Iris pigment epithelial cell (primary cell): ENCODE measurements at places on chromosomes 1 and 21.
A peak's percentile ranks its signal among the peaks of the same experiment; 100 is the strongest.

DNA sequence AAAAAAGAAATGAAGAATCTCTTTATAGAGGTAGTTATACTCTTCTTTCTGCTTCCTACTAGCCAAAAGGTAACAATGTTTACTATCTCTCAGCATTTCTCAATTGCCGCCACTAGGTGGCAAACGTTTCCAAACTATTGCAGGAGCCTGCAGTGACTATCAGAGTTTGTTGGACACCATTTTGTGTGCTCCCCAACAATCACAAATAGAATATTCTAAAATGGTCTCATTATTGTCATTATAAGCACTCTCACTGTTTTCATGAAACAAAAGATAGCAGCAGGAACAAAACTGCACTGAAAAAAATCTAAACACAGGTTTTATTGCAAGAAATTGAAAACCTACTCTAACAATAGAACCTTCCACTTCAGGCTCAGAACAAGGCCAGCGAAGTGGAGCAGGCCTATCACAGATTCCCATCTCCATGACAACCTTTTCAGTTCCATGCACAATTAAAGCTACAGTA lies 83.9 kb upstream of the PLPPR4 start:
- peak; percentile 68 for DNase-seq

- peak; percentile 49 for DNase-seq
Observed at GRCh38 chr1:154599658-154600057, 8.3 kb downstream of the ADAR start.

DNA sequence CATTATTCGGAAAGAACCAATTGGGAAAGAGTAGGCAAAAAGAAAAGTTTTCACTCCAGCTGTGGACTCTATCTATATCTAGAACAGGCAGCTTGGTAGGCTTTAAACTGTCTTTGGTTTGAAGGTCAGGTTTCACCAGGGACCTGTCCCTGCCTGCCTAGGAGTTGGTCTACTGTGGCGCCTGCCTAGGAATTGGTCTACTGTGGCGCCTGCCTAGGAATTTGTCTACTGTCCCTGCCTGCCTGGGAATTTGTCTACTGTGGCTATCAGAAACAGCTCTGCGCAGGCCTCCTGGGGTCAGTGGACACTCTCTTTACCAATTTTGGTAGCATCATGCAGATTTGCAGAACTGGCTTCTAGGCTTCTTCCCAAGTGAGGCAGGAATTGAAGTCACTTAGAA lies 13.8 kb downstream of the USP25 start:
- no peak for DNase-seq

DNA sequence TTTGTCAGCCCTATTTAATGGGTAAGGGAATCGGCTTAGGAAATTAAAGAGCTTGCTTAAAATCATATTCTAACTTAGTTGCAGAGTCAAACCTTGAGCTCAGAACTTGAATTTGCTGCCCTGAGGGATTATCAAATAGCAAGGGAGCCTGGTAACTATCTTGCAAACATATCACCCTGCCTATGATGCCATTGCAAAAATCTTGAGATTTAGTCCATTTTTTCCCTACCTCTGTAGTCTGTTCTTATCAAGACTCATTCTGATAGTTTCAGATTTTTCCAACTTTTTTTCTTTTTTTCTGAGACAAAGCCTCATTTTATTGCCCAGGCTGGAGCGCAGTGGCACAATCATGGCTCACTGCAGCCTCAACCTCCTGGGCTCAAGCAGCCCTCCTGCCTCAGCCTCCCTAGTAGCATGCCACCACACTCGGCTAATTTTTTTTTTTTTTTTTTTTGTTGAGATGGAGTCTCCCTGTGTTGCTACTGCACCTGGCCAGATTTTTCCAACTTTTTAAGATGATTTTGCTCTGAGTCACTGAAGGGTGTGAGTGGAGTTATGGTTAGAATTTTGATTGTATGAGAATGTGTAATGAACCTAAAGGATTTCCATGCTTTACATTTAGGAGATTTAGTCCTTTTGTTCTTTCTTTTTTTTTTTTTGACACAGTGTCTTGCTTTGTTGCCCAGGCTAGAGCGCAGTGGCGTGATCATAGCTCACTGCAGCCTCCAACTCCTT lies 12.2 kb downstream of the SARS1 start:
- no peak for DNase-seq

GRCh38 chr1:238675221-238675620 lies 711.1 kb upstream of the CHRM3 start:
- no peak for DNase-seq

GRCh38 chr1:6672558-6672957 lies 29.1 kb downstream of the DNAJC11 start:
- no peak for DNase-seq

DNA sequence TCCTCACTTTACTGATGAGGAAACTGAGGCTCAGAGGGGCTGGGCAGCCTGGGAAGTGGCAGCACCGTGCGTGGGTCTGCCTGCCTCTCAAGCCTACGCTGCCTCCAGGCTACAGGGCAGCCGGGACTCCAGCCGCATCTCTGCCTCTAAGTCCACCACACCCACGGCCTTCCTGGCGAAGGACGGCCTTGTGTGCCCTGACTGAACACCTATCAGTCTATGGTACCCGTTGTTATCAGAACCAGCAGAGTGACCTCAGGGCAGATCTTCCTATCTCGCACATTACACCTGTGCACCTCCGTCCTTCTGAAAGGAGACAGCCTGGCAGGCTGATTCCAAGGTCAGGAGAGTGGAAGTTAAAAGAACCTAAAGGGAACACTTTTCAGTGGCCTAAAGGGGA lies 35.7 kb upstream of the SLC30A1 start:
- no peak for DNase-seq

DNA sequence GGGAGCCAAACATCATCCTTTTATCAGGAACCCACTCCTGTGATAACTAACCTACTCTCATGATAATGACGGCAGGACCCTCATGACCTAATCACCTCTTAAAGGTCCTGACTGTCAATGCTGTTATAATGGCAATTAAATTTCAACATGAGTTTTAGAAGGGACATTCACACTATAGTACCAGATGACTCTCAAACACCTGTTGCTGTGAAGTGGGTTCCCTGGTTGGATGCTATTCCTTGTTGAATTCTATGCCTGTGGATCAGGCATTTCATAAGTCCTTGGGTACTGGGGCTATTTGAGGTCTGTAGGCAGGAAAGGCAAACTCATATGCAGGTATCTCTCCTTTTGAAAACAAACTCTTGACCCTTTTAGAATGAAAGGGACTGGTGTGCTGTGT lies 7.5 kb upstream of the ZSWIM5 start:
- no peak for DNase-seq

GRCh38 chr1:211261229-211261628 lies 2.1 kb downstream of the RCOR3 start:
- no peak for DNase-seq

- DNase-seq = no peak
Observed at GRCh38 chr1:102190429-102190828, 193.7 kb upstream of the OLFM3 start.

GRCh38 chr1:244833734-244834542 lies 1.5 kb upstream of the COX20 start:
- peak; percentile 78 for DNase-seq

GRCh38 chr1:3373175-3373574 lies 81.3 kb upstream of the ARHGEF16 start:
- no peak for DNase-seq

DNA sequence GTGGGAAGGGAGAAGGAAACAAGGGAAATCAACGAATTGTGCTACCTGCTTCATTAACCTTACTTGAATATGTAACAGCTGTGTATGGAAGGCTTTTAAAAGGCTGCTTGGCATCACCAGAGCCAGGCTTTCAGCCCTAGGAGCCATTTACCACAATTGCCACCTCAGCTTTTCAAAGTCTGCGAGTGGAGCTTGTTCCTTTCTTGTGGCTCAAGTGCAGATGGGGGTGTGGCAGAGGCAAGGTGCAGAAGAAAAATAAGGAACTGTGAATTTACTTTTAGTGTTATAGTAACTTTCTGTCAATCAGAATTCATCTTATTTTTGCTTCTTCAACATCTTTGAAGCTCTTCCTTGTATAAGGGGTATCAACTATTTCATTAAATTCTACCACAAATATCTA lies 17.6 kb downstream of the CLCA2 start:
- DNase-seq = no peak

- DNase-seq = no peak
Observed at GRCh38 chr1:206012086-206012859, 9.1 kb upstream of the RAB7B start.

GRCh38 chr1:2875707-2876561 lies 74.4 kb upstream of the TTC34 start:
- peak; percentile 5 for DNase-seq

DNA sequence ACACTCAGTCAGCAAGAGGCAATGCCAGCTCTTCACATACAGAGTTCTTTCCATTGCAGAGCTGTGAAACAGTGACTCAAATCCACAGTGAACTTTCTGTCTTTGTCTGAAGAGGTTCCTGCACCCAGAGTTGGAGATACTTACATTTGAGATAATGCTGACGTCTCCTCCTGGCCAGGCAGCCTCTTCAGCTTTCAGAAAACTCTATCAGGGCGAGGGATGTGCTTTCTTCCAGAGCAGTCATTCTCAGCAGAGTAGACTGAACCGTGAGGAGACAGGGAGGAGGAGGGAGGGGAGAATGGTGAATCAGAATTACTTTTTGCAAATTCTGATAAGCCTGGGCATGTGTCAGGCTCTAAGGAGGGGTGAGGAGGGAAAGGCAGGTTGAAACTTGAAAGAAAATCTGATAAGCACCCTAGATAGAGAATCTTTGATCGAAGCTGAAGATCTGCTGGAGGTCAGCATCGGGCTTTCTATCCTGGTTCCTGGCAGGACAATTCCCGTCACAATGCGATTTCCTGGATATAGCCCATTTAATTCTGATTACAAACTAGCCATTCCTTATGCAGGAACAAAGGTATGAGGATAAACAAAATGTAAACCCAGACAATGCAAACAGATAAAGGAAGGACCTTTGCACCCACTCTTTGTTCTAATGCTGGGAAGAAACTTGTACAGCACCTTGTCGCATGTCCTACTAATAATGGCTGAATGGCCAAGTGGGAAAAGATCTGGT lies 18.9 kb upstream of the NID1 start:
- peak; percentile 66 for DNase-seq

DNA sequence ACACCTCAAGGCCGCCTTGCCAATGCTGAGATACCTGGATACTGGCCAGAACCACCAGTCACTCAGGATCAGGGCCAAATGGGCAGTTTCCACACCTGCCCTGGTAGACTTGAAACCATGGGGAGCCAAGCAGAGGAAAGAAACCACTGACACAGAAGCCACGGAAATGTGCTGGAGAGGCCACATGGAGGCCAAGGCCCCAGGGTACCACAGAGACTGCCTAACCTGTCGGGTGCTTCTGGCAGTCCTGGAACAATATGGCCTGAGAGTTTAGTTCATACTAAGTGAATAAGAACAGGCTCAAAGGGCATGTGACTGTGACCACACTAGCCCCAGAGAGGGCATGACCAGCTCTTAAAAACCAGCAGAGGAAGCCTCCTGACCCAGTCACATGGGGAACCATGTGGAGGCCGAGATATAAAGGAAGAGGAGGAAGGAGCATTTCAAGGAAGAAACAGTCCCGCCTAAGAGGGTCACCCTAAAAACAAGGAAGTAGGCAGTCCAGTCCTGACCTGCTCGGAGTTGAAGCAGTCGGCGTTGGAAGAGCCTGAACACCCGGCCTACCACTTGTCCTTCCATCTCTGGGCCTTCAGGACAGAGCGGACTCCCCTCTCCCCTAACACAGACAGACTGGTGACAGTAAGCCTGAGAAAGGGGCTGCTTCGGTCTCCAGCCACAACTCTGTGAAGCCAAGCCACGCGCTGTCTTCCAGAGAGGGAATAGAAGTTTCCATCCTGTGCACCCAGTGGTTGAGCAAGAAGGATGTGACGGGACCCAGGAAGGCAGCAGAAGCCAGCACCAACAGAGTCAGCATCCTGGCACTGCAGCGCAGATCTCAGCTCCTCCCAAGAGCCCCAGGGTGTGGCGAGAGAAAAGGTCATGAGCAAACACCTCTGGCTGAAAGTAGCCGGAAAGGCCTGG lies at the start of gene DENND2D:
Gene DENND2D, minus strand, starts transcription at position 766 of the 921 bp plus-strand sequence. Its CDS starts 187 bp downstream, at position 579.
- DNase-seq = no peak

- DNase-seq = no peak
Observed at GRCh38 chr1:65846866-65847265, 54.2 kb downstream of the PDE4B start.

DNA sequence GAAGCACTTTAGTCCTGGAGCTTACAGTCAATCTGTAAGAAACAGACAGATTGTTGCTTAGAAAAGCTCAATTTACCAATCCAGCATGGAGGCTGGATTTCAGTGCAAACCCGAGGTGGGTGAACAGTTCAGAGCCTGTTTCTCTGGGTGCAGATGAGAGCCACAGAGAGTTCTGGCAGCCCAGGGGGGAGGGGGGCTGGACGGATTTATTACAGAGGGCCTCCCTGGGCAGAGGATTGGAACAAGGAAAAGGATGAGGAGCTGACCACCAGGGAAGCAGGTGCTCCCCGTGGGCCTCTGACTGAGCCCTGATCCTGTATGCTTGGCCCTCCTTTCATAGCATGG lies 38.0 kb upstream of the EPS8L3 start:
- DNase-seq = no peak

GRCh38 chr1:12600880-12601633 lies 17.0 kb downstream of the DHRS3 start:
- DNase-seq = peak; percentile 59

DNA sequence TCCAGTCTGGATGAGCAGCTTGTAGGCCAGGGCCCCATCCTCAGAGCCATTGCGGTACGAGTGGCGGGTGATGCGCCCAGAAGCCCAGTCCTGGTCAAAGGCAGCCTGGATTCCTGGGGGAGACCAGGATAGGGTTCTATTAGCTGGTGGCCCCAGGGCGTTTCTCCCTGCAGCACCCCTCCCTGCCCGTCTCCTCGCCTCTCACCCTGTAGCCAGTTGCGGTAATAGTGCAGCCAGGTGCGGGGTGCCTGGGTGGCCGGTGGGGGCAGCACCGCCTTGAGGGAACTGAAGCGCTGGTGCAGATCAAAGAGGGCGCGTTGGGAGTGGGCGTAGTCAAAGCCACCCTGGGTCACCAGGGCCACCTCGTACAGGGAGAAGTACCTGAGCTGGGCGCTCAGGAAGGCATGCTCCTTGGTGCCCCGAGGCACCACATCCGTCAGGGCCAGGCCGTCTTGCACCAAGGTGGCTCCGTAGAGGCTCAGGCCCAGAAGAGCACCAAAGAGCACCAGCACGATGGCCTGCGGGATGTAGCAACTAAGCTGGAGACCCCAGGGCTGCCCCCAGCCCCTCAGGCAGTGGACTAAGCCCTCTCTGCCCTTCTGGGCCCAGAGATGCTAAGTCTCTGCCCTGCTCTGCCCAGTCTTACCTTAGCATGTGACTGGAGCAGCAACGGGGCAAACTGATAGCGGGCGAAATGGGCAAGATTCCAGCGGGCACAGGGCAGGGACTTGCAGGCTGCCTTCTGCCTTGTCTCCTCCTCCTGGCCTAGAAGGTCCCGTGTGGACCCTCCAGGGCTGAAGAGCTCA lies 15.7 kb downstream of the PTCH2 start:
- DNase-seq = no peak

DNA sequence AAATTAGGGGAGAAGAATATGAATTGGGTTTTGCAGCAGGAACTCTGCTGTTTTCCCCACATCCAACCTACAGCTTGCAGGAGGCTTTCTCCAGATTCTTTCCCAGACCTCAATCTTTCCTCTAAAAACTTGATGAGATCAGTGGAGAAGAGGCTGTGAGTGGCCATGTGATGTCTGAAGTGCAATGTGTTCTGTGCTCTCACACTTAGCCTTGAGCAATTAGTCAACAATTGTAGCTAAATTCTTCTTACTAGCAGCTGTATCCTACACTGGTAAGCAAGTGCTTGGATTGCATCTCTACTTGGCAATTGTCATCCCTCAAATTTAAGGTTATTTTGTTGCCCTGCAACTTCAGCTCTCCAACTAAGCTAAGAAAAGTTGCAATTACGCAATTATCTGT lies 807.3 kb upstream of the RGS18 start:
- no peak for DNase-seq

GRCh38 chr1:16167331-16168143 lies 11.7 kb upstream of the EPHA2 start:
- DNase-seq = peak; percentile 43

GRCh38 chr1:119766374-119766794 lies 2.3 kb downstream of the HMGCS2 start:
- no peak for DNase-seq
